Foreskin keratinocyte (primary cell): ENCODE measurements at places on chromosomes 16 and 17. TPM values are rescaled to one million over a fixed set of nuclear protein-coding genes. Genes with fewer than 3 reads are reported as not detected.
A peak's percentile ranks its signal among the peaks of the same experiment; 100 is the strongest.

Gene NPIPB4
- 25.0 and 28.8 TPM in 2 replicates for total RNA-seq

Gene MYCBPAP
- total RNA-seq, result 7.8 and 13.7 TPM in 2 replicates

Gene CES5A
- total RNA-seq, result not detected in 2 replicates

Gene TRIM16
- total RNA-seq, result 56.5 and 72.8 TPM in 2 replicates

Gene PRSS8
- 50.2 and 54.2 TPM in 2 replicates for total RNA-seq

Gene MMP28
- 4.1 and 4.5 TPM in 2 replicates for total RNA-seq

Gene GNG13
- not detected in 2 replicates for total RNA-seq

DNA sequence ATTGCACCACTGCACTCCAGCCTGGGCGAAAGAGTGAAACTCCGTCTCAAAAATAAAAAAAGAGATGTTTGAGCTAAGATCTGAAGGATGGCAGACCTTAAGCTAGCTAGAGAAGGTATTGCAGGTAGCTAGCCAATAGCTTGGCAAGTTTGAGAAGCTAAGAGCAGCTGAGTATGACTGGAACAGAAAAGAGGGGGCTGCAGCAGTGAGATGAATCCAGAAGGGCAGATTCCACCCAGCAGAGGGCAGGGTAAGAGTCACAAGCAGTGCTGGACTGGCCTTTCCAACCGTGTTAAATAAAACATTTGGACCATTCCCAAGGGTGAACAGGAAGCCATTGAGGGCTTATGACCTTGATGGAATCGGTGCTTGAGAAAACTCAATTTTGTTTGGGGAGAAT, 5.7 kb upstream of the PHAF1 start:
- no peak for DNase-seq

DNA sequence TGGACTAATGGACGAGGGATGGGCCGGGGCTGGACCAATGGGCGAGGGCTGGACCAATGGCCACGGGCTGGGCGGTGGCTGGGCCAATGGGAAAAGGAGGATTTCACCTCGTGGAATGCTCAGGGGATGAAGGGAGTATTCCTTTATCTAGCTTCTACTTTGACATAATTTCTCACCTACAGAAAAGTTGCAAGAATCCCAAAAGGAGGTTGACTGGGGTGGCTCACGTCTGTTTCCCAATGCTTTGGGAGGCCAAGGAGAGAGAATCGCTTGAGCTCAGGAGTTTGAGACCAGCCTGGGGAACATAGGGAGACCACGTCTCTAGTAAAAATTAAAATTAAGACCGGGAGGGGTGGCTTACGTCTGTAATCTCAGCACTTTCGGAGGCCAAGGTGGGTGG, 5.7 kb upstream of the FLYWCH1 start:
- DNase-seq, result no peak

GRCh38 chr16:48576927-48577326, 33.1 kb downstream of the N4BP1 start:
- peak; percentile 70 for DNase-seq

- DNase-seq, result no peak
These were observed 64.5 kb downstream of the TANGO6 start for GRCh38 chr16:68907781-68908181.

- no peak for DNase-seq
These were observed 217.4 kb downstream of the HAPSTR1 start for GRCh38 chr16:9308850-9309249.

GRCh38 chr17:74854792-74855191, 4.9 kb downstream of the GRIN2C start:
- DNase-seq, result no peak

GRCh38 chr16:14409563-14409962, 220.5 kb downstream of the PARN start:
- DNase-seq, result peak; percentile 71
